ENCODE measurements at places on chromosomes 7 and 10.

- no peak for DNase-seq
These were observed 68.6 kb downstream of the NSUN6 start for GRCh38 chr10:18582803-18583202.

DNA sequence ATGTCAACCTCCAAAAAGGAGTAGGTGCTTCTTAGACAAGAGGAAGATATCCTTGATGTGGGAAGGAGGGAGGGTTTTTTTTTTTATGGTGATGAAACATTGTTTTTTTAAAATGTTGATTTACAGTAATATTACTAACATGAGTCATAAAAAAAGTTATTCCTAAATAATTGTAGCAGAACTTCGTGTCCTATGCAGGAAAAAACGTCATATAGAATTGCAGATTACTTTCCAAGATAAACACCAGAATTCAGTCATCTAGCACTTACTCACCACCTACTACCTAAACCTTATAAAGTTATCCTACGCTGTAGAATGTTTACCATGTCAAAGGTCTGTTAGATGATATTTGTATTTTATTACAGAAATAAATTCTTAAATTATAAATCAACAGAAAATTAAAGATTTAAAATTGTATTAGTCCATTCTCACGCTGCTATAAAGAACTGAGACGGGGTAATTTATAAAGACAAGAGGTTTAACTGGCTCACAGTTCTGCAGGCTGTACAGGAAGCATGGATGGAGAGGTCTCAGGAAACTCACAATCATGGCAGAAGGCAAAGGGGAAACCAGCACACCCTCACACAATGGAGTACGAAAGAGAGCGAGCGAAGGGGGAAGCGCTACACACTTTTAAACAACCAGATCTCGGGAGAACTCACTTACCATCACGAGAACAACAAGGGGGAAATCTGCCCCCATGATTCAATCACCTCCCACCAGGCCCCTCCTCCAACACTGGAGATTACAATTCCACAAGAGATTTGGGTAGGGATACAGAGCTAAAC lies 105.2 kb upstream of the NEBL start:
- no peak for DNase-seq

GRCh38 chr7:99267481-99267840 lies 5.2 kb upstream of the MYH16 start:
- DNase-seq = no peak

- DNase-seq = no peak
These were observed 169.9 kb upstream of the ADO start for GRCh38 chr10:62634576-62634975.

DNA sequence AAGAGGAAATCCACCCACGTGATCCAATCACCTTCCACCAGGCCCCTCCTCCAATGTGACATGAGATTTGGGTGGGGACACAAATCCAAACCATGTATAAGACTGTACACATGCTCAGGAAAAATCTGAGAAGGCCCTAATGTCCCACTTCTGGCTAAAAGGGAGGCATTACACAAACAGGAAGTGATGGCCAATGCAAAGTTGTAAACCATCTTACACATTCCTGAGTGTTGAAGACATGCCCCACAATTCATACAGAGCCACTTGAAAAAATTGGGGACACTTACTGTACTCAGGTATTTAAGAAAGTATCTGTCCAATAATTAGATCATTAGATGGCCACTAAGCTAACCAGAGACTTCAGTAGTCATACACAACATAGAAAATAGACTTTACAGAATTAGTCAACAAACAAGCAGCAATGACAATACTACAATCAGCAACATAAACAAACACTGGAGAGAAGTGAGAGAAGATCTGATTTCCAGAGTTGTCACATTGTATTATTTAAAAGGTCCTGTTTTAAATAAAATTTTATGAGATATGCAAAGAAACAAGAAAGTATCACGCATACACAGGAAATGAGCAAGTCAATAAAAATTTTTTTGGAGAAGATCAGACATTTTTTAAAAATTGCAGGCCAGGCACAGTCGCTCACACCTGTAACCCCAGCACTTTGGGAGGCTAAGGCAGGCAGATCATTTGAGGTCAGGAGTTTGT lies 143.3 kb downstream of the DGKI start:
- DNase-seq = no peak

DNA sequence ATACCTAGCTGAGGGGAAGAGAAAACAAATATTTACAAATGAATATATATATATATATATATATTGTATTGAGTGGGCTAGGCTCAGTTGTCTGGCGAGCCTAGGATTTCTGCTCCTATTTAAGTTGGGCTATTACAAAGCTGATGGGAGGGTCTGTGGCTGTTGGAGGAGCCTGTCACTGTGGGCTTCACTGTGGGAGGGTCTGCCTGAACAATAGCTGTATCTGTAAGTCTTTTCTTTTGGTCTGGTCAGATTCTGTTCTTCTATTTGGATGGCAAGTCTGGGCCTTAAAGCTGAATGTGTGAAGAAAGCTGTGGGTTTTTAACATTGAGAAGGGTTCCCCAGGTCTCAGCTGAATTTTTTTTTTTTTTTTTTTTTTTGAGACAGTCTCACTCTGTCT lies 220.6 kb upstream of the LYZL1 start:
- no peak for DNase-seq

DNA sequence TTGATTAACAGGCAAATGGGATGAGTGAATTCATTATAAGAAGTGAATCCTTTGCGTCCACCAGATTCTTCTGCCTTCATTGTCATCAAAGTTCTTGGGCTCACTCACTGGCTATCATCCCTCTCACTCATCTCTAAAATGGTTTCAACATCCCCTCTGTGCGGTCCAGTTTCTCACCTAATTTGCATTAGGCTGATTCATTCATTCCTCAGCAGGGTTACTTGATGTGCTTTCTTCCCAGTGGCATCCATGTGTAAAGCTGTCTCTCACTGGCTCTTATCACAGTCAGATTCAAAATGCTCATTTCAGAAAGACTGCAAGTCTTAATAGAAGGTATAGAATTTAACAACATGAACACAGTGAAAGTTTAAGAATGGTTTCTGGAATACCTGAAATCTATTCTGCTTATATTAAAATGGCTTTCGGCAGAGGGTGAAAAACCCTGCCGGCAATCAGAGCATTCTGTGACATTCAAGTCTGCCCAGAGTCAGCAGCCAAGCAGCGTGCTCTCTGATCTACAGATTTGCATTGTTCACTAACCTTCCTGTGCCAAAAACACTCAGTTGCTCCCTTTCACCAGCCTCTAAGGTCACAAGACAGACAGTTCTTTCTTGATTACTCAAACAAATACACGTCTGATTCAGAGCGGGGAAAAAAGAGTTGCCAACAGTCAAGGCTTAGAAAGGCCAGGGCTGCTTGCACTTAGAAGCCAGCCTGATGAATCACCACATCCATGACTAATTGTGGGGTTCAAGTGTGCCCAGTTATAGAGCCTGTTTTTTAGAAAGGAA lies 106.7 kb downstream of the TES start:
- no peak for DNase-seq

GRCh38 chr10:16777473-16778370 lies 39.5 kb downstream of the RSU1 start:
- DNase-seq = peak; percentile 38

All from SHP77 treated with DMSO at 0.1 percent for 48 hours (cell line).